Activated effector memory CD4-positive, alpha-beta T cell treated with Interleukin-2 at 50 U/mL for 16 hours (primary cell): ENCODE measurements at places on chromosomes 12 and 14.

GRCh38 chr14:60196291-60196690 lies 31.1 kb upstream of the DHRS7 start:
- no peak for DNase-seq

GRCh38 chr12:123363740-123364531 lies 711 bp downstream of the SBNO1 start:
- DNase-seq: peak; percentile 14

DNA sequence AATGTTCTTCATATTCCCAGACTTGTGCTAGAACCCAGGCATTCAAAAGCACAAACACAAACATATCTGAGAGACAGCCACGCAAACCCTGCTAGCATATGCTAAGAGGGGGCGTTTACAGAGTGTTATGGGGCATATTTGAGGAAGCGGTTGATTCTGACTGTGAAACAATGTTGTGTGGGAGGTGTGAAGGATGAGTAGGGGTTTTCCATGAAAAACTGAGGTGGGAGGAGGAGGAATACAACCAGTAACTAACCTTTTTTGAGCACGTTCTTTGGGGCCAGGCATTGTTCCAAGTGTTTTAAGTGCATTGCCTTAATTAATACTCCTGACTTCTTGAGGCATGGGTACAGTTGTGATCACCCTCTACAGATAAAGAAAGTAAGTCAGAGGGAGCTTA lies 499.5 kb downstream of the AACS start:
- no peak for DNase-seq

DNA sequence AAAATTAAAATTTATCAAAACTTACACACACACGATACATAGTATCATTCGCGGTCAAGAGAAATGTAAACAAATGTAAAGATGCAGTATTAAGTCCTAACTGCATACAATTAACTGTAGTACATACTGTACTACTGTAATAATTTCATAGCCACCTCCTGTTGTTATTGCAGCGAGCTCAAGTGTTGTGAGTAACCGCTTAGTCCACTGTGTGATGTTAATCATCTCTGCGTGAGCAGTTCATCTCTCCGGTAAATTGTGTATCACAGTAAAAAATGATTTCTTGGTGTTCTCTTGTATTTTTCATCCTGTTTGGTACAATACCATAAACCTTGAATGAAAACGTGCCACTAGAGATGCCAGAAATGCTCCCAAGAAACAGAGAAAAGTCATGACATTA lies 6.5 kb downstream of the EPS8 start:
- no peak for DNase-seq

- DNase-seq: no peak
These were observed 3.4 kb downstream of the NTS start for GRCh38 chr12:85877459-85877858.
